ENCODE measurements at places on chromosomes 1 and 21. TPM values are rescaled to one million over a fixed set of nuclear protein-coding genes. Genes with fewer than 3 reads are reported as not detected.

The AMY1C gene
- total RNA-seq, result not detected

The ACTA1 gene
- not detected for total RNA-seq

The TTC34 gene
- 0.10 TPM for total RNA-seq

The CD84 gene
- 33.4 TPM for total RNA-seq

The CHD1L gene
- 22.6 TPM for total RNA-seq

The AQP10 gene
- total RNA-seq, result 4.1 TPM

The NBPF6 gene
- total RNA-seq, result not detected

The SPAG17 gene
- total RNA-seq, result 0.21 TPM

The DSCAM gene
- total RNA-seq, result not detected

The EPHX1 gene
- 3.3 TPM for total RNA-seq

The SORT1 gene
- 9.3 TPM for total RNA-seq

The CALML6 gene
- total RNA-seq, result not detected

The PAQR6 gene
- total RNA-seq, result 0.94 TPM

The PEX14 gene
- total RNA-seq, result 7.1 TPM

The LCA5L gene
- not detected for total RNA-seq

The DCLRE1B gene
- total RNA-seq, result 4.3 TPM

The CLDN17 gene
- not detected for total RNA-seq

The SPRR3 gene
- total RNA-seq, result not detected

The RORC gene
- total RNA-seq, result 1.7 TPM

The HEYL gene
- not detected for total RNA-seq

The MMP23B gene
- total RNA-seq, result 1.3 TPM

The TMPRSS3 gene
- total RNA-seq, result 0.42 TPM

The ARHGEF16 gene
- total RNA-seq, result not detected

The UBXN10 gene
- total RNA-seq, result 0.52 TPM

The CCSAP gene
- 21.1 TPM for total RNA-seq

The CA6 gene
- total RNA-seq, result 0.63 TPM

The MYBPHL gene
- not detected for total RNA-seq

The COL24A1 gene
- total RNA-seq, result 0.84 TPM
